Putamen (tissue), 1 donor: ENCODE measurements at places on chromosomes 5 and 9.

GRCh38 chr9:91073811-91074771 lies 272.5 kb downstream of the SYK start:
- DNase-seq, result no peak

DNA sequence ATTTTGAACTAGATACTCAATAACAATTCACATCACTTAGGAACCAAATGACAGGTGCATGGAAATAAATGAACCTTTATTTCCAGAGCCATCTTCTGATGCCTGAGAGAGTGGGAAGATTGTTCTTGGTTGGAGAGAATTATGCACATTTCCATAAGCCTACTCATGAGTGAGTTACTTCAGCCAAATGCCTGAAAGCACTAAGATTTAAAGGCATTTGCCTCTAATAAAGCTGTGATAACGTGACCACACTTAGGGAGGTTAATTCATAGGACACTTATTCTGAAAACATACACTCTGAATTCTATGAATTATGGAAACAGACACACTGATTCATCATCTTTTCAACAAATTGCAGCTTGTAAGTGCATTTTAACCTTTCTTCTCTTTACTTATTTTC lies 40.0 kb downstream of the KCTD16 start:
- DNase-seq, result peak; percentile 50

DNA sequence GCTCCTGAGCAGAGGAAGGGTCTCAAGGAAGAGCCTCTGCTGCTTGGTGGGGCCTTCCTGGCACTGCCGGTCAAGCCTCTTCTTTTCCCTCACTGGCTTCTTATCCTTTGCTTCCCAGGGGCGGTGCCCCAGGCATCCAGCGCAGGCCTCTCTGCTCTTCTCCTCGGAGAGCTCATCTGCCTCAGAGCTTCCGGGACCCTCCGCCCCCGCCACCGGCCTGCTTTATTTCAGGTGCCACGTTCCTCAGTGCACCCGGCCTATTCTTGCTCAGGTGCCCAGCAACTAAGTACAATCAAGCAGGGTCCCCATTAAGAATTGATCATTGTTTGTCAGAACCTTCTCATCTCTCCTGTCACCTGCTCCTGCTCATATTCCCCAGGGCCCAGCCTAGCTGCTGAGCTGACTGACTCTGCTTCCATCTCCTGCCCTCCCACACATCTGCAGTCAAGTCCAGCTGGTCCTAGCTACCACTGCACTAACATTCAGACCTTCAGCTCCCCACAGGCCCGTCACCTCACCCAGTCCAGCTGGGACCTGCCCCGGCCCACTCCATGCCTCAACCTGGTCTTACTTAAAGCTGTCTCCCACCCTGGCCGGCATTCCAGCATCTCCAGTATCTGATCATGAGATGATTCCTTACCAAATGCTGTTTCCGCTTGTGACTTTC lies 114.3 kb upstream of the BOD1 start:
- DNase-seq, result no peak

DNA sequence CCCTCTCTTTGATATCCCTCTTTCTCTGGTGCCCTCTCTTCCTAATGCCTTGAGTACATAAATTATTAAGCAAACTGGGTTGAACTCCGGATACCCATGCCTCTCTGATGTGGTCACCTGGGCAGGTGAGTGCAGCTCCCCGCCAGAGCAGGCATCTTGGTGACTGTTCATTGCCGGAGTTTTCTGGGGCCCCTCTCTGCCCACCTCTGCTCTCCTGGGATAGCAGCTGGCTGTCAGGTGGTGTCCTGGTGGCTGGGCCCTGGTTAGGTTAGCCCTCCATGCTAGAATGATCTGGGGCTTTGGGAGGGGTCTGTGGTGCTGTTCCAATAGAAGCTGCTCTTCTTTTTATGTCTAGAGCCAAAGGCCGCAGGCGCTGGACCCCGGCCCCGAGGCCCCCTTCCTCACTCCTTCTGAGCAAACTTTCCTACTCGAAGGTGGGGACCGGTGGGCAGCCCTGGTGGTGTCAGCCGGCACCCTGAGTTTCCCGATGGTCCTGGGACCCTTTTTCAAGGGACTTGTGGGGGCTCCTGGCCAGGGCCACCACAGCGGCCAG lies 4.9 kb upstream of the SCGB3A1 start:
- no peak for DNase-seq

DNA sequence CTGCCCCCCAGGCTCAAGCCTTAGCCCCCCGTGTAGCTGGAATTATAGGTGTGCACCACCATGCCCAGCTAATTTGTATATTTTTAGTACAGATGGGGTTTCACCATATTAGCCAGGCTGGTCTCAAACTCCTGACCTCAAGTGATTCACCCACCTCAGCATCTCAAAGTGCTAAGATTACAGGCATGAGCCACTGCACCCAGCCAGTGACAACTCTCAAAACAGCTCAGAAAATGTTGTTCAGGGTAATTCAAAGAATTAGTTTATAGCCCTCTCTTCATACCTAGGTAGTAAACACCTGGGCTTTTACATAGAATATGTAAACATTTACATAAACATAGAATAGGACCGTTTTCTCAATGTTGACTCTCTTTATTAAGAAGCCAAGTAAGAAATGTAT lies 168.7 kb downstream of the ENC1 start:
- no peak for DNase-seq

DNA sequence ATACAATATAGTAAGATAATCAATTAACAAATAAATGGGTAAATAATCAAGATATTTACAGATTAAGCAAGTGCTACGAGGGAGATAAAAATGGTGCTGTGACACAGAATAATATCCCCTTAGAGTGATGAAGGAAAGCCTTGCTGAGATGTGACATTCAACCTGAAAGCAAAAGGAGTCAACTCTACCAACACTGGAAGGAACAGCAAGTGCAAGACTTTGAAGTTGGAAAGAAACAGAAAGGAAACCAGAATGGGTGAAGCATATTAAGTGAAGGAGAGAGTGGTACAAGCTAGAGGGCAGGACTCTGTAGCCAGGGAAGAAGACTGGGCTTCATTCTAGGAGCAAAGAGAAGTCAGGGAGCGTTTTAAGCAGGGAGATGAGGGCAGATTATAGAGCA lies 12.2 kb upstream of the MEGF9 start:
- DNase-seq, result no peak

GRCh38 chr5:135240781-135241360 lies 158.2 kb downstream of the MACROH2A1 start:
- DNase-seq, result no peak
